ENCODE measurements at places on chromosomes 1 and 21.

GRCh38 chr1:221040691-221041285 lies 161.5 kb downstream of the HLX start:
- DNase-seq, result no peak

GRCh38 chr1:84988588-84988987 lies 8.3 kb downstream of the MCOLN2 start:
- DNase-seq, result no peak

GRCh38 chr1:160773093-160773492 lies 22.9 kb upstream of the LY9 start:
- no peak for DNase-seq

DNA sequence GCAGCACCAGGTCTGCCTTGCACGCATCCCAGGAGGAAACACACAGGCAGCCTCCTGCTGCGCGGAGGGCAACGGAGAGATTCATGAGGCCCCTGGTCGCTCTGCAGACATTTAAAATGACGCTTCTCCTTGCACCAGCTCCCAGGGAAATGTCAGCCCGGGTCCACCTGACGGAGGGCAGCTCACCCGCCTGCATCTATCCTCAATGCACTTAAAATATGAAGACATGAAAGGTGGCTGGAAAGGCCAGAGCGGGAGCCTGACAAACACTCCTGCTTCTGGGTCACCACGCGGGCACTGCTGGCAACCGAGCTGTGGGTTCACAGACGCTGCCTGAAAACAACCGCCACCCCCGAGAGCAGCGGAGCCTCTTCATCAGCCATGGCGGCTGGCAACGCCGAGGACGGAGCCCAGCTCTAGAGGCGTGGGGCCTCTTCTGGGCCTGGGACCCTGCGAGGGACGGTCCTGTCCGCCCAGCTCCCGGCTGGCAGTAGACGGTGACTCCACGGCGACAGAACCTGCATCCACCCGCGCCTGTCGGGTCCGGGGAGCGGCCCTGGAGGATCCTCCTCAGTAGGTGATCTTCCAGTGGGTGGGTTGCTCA lies 22.7 kb downstream of the POFUT2 start:
- DNase-seq, result no peak

- DNase-seq, result no peak
Measured at GRCh38 chr21:14754682-14755081, 208.6 kb upstream of the SAMSN1 start.

DNA sequence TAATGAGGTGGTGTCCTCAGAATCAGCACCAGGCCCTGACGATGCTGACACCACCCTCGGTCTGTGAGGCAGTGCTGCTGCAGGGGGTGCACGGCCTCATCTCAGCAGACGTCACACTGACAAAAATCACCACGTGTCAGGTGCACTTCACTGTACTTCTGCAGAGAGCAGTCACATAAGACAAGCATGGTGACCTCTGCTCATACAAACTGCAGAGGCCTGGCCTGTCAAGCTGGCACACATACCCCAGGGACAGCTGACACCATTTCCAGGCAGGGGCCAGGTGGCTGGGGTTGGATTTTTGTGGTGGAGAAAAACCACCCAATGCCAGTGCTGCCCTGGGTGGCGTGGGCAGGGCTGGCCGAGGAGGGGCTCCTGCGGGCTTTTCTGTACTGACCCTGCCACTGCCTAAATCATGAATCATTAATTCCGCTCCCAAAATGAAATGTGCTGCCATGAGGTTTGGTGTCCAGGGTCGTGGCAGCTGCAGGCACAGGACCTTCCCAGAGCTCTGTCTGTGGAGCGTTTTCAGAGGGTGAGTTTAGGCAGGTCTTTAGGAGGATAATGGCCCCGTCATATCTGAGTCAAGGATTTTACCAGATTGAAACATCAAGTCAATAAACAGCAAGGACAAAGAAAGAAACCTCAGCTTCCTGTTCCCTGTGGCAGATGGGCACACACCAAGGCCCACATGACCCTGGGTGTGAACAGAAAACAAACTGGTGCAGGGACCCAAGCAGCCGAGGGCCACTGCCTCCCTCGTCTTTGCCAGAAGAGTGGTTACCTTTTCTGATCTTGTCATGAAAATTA lies 33.4 kb upstream of the GPR153 start:
- DNase-seq, result no peak

DNA sequence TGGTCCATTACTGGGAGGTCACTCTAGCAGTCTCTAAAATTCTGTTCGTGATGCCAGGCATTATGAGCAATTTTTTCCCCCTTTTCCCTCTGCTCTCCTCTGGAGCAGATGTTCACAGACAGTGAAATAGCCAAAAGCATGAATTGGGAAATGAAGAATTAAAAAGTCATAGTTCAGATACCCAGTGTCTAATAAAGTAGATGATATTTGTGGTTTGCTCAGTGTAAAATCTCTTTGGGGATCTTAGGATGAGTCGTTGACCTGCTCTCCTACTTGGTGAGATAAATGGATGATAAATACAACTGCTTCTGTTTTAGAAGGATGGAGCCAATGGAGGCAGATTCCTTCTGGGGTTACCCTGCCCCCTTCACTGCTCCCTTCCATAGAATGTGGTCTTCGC lies 56.3 kb downstream of the KIAA0040 start:
- DNase-seq, result peak; percentile 18

GRCh38 chr1:57470036-57470435 lies 46.2 kb upstream of the DAB1 start:
- peak; percentile 78 for DNase-seq

- DNase-seq, result no peak
Measured at GRCh38 chr1:196891251-196891650, 3.4 kb downstream of the CFHR4 start.

DNA sequence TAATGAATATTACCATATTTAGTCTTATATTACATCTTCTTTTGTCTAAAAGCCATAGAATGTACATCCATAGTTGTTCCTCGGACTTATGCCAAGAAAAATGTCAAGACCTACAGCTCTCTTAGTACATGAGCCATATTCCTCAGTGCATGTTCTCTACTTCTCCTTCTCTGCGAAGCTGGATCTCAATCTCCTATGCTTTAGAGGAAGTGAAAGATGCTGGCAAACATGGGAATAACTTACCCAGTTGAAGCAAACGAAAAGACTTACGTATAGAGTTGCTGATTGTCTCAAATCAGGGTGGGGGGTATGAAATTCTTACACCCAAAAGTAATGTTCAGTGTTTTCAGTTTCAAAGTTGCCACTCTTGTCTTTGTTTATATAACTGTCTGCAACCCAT lies 32.7 kb downstream of the OR13G1 start:
- no peak for DNase-seq

DNA sequence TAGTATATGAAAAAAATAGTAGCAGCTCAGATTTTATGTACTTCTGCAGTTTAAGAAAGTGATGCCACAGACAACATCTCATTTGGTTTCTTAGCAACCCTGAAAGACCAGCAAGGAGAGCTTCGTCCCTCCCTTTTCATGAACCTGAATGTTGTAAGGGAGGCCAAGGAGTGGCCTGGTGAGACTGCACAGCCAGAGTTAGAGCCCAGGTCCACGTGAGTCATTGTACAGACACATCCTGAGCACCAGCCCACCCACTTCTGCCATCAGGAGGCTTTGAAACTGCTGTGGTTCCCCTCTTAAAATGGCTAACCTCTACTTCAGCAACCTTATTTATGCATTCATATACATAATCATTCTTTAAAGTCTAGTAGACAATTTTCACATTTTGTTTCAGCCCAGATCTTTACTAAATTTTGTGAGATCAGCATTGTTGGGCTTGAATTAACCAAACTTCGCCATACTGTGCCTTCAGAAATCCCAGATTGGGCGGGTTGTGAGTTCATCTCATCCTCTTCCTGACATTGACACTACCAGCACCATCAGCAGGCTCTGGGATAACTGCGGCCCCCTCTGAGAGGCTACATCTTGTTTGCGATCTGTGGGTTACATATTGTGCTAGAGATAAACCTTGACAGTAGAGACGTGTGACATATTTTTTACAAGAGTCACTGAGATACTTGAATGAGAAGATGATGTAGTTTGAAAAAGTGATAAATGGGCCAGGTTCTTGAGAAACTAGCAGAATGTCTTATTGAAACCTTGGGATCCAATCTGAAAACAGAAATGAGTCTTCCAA lies 106.7 kb downstream of the CAMTA1 start:
- peak; percentile 9 for DNase-seq
